Activated CD4-positive, CD25-positive, alpha-beta regulatory T cell (primary cell): ENCODE measurements at places on chromosomes 7 and 10.

DNA sequence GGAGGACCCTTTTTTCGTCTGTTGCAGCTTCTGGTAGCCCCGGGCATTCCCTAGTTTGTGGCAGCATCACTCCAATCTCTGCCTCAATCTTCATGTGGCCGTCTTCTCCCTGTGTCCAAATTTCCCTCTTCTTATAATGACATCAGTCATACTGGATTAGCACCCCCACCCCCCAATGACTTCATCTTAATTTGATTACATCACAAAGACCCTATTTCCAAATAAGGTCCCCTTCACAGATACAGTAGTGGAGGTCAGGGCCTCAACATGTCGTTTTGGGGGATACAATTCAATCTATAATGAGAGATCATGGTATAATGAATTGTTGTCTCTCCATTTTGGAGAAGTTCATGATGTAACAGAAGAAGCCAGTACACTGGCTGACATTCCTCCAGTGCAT, 28.1 kb upstream of the EZH2 start:
- DNase-seq: no peak

DNA sequence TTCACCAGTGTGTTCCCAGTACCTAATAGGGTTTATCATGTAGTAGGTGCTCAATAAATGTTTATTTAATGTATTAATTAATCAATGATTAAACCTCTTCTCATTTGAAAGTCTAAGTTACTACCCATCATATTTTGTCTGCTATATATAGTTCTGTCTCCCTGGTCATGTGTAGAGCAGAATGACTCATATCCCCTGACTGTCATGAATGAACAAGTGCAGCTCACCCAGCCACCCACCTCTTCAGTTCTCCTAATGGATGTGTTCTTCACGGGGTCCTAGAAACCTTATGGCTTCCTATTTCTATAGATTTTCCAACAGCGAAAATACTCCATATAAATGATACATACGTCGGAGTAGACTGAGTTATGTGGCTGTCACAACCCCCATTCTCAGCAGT, 64.5 kb downstream of the HIF1AN start:
- DNase-seq: no peak

- no peak for DNase-seq
Observed at GRCh38 chr7:111029141-111029572, 61.8 kb upstream of the LRRN3 start.

GRCh38 chr7:148156233-148156632, 434.3 kb upstream of the C7orf33 start:
- no peak for DNase-seq

GRCh38 chr10:71864911-71865361, 13.9 kb upstream of the PSAP start:
- DNase-seq: no peak

GRCh38 chr7:84251277-84251781, 56.7 kb upstream of the SEMA3A start:
- DNase-seq: no peak

GRCh38 chr10:3245395-3245794, 72.8 kb upstream of the PITRM1 start:
- no peak for DNase-seq

DNA sequence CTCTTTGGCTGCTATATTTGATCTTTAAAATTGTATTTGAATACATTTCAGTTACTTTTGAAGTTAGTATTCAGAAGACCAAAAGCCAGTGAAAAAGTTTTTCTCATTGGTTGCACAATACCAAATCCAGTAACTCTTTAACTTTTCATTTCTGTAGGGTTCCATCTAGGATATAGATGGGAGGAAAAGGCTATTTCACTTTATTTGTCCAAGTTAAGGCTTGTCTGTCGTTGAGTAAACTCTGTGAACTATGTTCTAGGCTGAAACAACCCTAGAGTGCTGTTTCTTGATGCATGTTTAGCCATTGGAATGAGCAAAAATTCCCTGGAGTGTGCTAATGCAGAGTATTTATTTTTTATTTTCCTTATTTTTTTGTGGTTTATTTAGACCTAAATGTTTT, 834.7 kb upstream of the KCND2 start:
- DNase-seq: no peak

DNA sequence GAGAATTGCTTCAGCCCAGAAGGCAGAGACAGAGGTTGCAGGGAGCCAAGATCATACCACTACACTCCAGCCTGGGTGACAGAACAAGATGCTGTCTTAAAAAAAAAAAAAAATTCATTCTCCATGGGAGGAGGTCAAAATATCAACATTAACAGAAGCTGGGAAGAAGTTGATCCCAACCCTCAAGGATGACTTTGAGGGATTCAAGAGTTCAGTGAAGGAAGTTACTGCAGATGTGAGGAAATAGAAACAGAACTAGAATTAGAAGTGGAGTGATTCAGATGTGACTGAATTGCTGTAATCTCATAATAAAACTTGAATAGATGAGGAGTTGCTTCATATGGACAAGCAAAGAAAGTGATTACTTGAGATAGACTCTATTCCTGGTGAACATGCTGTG, 19.7 kb upstream of the RPEL1 start:
- no peak for DNase-seq

DNA sequence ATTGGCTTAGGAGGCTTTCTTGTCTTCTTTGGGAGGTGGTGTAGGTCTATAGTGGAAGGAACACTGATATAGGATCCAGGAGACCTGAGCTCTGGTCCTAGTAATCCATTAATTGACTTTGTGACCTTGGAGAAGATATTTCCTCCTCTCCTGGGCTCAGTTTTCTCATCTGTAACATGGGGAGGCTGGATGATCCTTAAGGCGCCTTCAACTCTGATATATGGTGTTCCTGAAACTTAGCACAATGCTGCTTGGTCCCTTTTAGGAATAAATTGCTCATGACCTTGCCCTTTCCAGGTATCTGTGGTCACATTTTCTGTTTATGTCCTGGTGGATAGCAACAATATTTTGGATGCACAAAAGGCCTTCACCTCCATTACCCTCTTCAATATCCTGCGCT, 25.3 kb downstream of the ABCC2 start:
- no peak for DNase-seq

- no peak for DNase-seq
Observed at GRCh38 chr7:128919241-128919640, 8.7 kb upstream of the KCP start.

DNA sequence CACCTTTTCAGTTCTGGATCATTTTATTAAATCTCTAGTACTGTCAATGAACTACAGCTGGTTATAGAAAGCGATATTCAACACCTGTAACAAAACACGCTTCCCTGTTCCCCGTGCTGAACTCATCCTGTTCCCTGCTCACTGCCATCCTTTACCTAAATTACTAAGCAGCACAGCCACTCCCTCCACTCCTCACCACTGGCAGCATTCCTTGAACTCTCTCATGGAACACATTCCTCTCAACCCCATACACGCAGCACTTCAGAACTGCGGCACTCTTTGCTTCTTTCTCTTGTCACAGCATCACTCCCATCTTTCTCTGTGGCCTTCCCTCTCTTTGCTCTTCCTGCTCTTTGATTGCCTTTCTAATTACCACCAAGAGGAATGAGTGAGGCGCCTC, 27.4 kb downstream of the RELN start:
- no peak for DNase-seq

DNA sequence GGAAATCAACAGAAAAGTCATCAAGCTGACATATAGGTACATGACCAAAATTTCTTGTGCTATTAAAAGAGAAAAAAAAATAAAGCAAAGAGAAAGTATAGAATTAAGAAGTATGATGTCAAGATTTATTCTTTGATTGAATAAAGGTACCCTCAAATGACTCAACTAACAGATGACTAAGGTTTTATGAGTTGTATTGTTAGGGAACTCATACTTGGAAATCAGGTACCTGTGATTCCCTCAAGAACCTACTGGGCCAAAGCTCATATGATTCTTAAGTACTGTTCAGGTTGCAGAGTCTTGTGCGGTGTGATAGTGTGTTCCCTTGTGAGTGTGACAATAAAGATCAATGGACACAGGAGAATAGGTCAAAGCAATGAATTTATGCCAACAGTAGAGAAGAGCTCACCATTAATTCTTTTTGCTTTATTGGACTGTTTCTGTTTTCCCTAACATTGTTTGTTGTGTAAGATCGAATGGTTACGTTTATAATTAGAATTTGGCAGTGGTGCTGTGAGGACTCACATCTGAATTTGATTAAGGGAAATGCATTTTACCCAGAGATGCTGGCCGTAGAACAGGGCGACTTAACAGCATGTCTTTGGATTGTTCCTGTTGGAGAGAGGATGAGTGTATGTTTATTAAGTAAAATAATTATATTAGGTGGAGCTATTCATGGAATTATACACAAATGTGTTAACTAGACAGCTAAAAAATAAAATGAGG, 293.2 kb upstream of the SEMA3D start:
- no peak for DNase-seq

GRCh38 chr7:12771378-12771877, 84.0 kb downstream of the ARL4A start:
- no peak for DNase-seq

GRCh38 chr10:114024876-114025610, 18.6 kb upstream of the ADRB1 start:
- DNase-seq: no peak

GRCh38 chr7:137020351-137020750, 151.9 kb downstream of the CHRM2 start:
- DNase-seq: no peak

DNA sequence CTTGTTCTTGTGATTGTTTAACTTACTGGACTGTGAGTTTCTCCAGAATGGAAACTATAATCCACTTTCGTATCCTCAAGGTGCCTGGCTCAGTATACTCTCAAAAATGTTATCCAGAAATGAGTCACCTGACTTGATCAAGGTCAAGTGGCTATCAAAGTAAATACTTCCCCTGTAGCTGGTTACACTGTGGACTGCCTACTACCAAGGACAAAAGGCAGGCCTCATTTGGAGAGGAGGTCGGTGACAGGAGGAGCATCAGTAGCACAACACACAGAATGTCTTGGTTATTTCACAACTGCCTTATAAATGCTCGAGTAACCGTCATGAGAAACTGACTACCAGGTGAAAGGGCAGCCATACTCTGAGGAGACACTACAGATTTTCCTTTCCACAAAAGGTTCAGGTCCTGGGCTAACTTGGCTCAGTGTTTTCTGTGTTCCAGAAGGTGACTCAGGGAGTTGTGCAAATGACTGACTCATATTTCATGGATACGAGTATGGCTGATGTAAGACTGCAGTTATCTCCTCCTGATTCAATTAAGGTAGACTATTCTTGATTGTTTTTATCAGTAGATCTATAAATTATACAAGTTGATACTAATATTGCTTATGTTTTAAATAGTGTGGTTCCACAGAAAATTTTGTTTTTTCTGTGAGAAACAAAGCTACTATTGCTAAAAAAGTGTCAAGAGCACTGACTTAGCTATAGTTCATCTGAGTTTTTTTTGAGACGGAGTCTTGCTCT, 4.2 kb upstream of the CCNY start:
- DNase-seq: no peak

DNA sequence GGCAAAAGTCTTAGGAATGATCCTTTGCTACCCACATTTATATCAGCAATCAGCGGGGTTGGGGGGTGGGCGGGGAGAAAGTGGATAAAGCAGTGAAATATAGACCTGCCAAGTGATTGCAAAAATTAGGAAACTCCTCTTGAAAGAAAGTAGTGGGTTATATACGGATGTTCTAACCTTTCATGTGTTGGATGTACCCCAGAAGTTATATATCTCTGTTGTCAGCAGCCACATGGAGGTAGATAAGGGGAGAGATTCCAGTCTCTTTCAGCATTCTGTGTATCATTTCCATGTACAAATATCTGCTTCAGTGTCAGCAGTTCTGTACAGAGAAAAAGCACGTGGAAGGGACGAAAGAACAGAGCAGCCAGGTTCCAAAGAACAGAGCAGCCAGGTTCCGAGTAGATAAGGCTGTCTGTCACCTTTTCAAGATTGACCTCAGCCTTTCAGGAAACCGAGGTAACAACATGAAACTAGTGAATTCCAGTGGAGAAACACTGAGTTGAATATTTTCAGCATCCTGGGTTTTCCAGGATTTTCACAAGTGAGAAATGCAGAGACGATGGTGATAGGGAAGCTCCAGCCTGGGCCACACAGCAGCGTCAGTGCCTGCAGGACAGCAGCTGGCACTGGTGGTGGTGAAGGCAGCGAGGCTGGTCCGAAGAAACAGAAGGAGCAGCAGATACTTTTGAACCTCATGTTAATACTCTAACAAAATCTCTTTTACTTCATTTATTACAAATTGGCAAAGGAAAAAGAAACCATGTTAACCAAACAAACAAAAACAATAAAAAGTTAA, 212.3 kb downstream of the C7orf25 start:
- DNase-seq: no peak

- DNase-seq: no peak
Observed at GRCh38 chr10:6216916-6217315, 14.2 kb downstream of the PFKFB3 start.

- DNase-seq: no peak
Observed at GRCh38 chr7:19404912-19405329, 259.7 kb upstream of the FERD3L start.

DNA sequence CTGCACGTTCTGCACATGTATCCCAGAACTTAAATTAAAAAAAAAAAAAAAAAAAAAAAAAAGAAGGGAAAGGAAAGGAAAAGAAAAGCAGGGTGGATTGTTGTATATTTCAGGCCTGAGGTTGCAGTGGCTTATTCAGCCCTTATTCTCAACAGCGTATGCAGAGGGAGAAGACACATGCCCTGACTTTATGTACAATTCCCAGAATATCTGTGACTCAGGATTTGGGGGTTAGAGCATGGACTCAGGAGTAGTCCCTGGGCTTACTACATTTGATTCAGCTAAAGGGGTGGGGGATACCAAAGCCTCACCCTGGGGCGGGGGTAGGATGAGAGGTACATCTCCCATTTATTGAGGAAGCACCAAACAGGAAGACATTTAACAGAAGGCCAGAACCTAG, 137.4 kb downstream of the MYOF start:
- DNase-seq: no peak

- DNase-seq: no peak
Observed at GRCh38 chr10:113158183-113158582, 208.1 kb downstream of the TCF7L2 start.

DNA sequence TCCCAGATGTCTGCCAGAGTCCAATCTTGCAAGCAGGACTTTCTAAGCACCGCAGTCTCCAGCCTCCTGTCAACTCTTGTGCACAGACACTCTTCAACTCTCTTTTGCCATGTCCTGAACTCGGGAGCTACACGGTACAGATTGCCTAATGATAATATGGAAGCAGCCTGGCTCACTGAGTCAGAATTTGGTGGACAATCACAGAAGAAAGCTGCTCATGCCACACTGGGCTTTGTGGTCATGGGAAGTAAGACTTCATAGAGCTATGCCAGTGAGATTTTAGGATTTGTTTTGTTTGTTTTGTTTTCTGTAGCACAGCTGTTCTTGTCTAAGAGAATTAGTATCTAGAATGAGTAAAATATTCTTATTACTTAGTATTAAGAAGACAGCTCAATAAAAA, 144.1 kb upstream of the PRSS58 start:
- DNase-seq: no peak

DNA sequence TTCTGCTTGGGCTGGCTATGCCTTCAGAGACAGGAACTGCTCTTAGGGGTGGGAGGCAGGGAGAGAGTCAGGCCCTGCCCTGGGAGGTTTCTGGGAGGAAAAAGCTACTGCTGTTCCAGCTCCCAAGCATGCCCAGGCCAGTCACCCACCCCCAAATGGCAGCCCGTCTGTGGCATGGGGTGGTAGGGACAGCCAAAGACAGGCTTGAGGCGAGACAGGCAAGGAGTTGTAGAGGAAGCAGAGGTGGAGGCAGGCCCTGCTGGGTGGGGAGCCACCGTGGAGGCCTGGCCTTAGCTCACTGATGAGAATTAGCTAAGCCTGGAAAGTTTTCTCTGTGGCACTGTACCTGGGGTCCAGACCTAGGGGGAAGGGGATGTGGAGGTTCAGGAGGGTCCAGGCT, 6.6 kb upstream of the SAMD8 start:
- DNase-seq: no peak
